ENCODE measurements at places on chromosomes 6 and 20. TPM values are rescaled to one million over a fixed set of nuclear protein-coding genes. Genes with fewer than 3 reads are reported as not detected.

GRCh38 chr6:137978252-137978896, 111.3 kb downstream of the TNFAIP3 start:
- peak; percentile 62 for DNase-seq

GRCh38 chr6:4844108-4844507, 67.9 kb downstream of the CDYL start:
- no peak for DNase-seq

GRCh38 chr6:31737991-31738979, 1.5 kb upstream of the MSH5 start:
- DNase-seq, result peak; percentile 92

GRCh38 chr6:162965366-162965765, 237.6 kb downstream of the PACRG start:
- no peak for DNase-seq

GRCh38 chr6:21149470-21149869, 444.1 kb upstream of the SOX4 start:
- DNase-seq, result no peak

C6orf15 gene
- not detected for total RNA-seq

DNA sequence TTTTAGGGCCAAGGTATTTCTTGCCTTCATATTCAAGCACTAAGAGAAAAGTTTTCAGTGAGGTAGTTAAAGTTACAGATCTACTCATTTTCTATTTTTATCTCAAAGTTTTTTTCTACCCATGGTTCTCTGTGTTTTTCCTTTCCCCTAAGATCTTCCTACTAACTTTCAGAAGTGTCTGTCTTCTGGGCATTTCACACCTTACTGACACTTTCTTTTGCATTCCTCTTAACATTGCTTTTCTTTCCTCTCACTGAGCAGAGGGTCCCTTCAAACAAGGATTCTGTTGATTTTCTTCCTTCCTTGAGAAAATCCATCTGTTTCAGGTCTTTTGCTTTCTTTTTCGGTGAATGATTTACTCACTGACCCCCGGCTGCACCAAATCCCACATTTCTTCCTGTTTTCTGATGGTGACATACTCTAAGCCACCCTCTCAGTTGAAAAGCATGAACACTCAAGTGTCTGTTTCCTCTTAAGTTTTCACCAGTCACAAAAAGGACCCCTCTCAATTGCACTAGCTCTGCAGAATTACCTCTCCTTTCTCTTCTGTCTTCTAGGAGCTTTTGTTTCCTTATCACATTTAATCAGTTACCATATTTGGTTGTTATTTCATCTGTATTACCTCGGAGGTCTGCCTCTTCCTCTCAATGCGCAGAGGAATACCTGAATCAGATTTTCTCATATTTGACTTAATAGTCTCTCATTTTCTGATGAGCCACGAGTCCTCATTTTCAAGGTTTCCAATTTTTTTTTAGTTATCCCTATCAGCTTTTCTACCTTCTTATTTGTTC, 73.5 kb upstream of the RNF217 start:
- DNase-seq, result no peak

LGSN gene
- not detected for total RNA-seq

DNA sequence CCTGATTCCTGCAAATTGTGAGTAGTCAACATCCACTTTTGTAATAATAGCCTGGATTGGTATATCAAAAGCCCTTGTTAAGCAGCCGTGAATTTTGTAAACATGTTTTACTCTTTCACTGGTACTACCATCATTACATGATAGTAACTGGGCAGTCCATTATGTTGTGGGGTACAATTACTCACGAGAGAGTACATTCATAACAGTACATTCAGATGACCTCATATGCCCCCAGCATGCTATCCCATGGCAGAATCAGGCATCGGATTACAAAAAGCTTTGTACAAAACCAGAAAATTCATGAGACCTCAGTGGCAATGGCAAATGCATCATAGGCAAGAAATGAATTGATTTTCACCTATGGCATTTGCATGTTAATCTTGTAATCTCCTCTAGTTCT, 166.2 kb downstream of the EPM2A start:
- no peak for DNase-seq

- DNase-seq, result no peak
Measured at GRCh38 chr6:17054647-17055046, 47.2 kb upstream of the STMND1 start.
